SW480 (cell line): ENCODE measurements at places on chromosomes 5 and 9.
A peak's percentile ranks its signal among the peaks of the same experiment; 100 is the strongest.

GRCh38 chr5:113295111-113295539 is 139.7 kb downstream of the TSSK1B start:
- no peak for DNase-seq

DNA sequence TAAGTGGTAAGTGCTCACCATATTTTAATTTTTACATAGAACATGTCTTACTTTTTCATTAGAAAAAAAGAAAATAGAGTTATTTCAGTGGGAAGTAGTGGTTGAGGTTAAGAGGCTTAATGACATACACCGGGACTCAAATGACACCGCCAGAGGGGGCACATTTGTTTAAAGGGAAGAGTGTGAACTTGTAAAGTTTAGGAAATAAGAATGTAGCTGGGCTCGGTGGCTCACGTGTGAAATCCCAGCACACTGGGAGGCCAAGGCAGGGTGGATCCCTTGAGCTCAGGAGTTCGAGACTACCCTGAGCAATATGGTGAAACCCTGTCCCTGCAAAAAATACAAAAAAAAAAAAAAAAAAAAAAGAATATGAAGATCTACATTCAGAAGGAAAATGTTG is 43.4 kb upstream of the TNFAIP8 start:
- no peak for DNase-seq

DNA sequence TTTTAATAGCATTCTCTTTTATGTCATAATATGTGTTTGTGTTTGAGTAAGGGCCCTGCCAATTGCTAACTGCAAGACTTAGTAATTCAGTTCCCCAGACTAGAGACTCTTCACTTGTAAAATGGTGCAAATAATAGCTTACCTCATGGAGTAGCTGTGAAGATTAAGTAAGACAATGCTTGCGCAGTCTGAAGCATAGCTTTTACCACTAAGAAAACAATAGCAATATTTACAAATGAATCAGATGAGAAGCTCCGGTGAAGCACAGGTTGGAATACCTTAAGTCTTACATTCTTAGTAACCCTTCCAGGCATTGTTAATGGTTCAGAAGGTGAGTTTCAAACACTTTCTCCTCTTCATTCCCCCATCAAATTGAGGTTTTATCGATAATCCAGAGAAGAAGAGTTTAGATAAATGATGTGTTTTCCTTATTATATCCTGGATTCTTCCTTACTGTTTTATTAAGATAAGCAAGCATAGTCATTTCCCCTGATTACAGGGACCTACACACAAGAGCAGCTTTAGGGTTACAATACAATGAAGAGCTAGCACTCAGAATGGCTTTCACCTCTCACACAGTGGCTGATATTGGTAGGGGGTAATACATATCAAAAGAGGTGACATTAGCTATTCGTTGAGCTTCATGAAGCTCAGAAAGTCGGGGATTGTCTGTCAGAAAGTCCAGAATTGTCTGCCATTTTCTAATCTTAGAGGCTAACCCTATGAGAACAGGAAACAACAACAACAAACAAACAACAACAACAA is 96.4 kb upstream of the EDIL3 start:
- DNase-seq, result no peak

DNA sequence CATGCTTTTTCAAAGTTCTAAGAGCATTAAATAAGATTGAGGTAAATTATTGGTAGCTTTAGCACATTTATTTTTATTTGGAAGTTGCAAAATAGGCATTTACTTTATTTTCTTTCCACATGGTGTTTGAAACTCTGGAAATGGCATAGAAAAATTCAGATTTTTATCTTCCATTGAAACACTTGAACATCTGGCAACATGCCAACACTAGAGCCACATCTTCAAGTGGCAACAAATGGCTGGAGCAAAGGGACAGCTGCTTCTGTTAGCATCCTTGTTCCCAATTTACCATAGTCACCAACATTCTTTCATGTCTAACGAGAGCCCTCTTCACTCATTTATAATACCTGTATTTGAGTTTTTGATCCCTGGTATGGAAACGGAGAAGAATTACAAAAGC is 539.9 kb downstream of the ZNF608 start:
- no peak for DNase-seq

GRCh38 chr9:82271106-82271561 is 282.6 kb downstream of the SPATA31D1 start:
- peak; percentile 8 for DNase-seq
